Left colon (tissue), 2 donors: ENCODE measurements at places on chromosomes 13 and 19. TPM values are rescaled to one million over a fixed set of nuclear protein-coding genes. Genes with fewer than 3 reads are reported as not detected.

DNA sequence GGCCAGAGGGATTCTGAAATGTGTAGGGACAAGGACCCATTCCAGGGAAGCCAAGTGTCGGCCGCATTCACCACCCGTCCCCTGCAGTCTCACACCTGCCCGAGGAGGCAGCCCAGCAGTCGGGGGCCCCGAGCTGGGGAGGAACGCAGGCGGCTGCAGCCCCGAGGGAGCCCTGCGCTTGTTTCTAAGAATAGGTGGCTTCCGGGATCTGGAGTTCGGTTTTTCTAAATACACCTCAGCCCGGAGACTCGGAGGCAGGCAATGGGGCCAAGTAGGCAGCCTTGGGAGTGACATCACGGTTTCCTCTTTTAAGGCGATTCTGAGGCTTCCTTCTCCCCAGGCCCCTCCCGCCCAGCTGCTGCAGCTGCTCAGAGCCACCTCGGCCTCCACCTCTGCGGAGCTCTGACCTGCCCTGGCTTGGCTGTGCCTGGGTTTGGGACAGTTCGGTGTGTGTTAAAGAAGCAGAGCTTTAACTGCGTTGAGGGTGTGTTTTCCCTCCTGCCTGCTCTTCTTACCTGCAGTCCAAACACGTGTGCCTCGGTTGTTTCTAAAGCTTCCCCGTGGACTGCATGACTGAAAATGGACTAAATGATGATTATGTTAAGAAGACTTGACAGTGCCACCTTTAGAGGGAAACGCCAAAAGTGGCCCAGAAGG lies 80.5 kb downstream of the COL4A2 start:
- DNase-seq, result peak; percentile 29

GRCh38 chr19:16564842-16565241 lies 7.4 kb downstream of the SLC35E1 start:
- no peak for DNase-seq

DNA sequence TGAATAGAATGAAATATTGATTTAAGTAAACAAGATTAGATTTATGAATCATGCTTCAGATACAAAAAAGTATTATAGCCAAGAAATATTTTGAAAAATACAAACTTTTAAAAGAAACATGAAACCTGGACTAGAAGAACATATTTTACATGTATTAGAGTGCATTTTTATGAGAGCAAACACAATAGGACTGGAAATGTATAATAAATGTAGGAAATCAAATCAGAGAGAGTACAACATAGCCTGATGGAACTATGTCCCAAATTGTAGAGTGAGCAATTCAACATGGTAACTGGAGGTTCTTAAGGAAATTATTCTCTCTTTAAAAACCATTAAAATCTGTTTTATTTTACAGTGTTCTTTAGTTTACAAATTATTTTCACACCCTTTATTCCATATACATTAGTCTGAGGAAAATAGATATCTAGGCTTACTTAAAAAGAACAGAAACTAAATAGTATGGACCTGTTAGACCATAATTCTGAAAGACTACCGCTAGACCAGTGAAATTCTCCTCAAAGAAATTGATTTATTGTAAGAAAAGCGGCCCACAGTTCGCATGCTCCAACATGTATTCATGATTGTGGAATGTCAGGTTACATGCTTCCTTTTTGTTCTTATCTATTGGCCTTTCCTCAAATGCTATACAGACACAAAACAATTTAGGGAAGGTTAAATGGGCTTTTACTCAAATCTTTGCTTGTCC lies 1526.5 kb upstream of the SLC10A2 start:
- no peak for DNase-seq

DNA sequence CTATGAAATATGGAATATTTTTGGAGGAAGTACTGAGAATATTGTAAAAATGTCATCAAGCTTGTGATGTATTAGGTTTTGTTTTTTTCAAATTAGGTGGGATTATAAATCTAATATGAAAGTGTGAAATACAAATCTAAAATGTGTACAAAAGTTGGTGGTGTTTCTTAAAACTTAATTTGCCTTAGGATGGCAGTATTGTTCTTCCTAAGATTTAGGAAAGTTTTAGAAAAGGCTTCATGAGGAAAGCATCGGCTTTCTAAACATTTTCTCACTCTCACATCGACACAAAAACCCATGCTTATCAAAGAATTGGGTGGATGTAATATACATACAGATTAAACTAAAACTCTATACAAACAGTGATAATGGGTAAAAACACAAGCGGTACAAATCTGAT lies 972.0 kb upstream of the PCDH20 start:
- DNase-seq, result no peak

DNA sequence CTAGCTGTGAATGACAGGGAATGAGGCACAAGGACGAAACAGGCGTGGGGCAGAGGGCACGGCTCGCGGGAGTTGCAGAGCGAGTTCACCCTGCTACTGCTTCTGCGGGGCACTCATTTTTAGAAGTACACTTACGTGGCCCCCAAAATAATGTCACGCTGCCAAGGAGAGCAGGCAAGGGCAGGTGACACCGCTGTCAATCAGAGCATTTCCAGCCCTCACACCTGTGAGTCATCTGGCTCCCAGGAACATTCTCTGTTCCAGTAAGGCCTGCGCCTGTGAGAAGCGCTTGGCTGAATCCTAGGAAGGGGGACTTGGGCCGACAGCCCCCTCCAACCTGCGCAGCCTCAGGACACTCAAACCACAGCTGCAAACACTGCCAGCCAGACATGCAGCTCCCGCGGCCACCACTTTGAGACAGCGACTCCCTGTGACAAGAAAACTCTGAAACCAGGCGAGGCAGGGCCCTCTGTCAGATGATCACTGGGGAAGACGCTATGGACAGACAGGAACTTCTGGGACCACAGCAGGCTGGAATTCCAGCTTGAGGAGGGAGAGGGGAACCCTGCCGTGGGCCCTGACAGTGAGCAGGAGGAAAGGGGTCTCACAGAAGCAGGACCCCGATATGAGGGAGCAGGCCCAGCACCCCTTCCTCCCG lies 12.7 kb downstream of the DOT1L start:
- no peak for DNase-seq

DNA sequence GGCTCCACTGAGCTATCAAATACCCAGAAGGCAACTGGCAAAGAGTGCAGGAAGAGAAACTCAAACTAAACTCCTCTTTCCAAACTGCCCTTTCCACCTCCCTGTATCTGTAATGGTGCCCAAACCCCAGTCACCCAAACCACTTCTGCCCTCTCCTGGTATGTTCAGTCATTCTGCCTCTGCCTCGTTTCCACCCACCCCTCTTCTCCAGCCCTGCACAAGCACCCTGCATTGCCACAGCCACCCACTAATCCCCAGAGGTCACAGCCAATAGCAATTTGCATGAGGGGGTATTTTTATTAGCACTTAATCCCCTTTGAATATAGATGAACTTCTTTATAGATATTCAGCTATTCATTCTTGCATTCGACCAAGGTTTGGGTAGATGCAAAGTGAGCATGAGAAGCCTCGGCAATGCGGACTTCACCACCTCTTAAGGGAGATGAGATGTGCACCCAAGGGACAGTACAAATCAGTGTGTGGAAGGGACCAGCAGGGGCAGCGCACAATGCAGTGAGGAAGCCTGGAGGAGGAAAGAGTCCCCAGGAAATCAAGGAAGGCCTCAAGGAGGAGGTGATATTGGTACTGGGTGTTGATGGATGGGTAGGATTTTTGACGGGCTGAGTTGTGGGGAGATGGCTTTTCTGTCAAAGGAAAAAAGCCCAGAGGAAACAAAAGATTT lies 12.4 kb downstream of the TMEM272 start:
- no peak for DNase-seq

- DNase-seq, result no peak
These were observed 6.3 kb upstream of the JUNB start for GRCh38 chr19:12784871-12785430.

DNA sequence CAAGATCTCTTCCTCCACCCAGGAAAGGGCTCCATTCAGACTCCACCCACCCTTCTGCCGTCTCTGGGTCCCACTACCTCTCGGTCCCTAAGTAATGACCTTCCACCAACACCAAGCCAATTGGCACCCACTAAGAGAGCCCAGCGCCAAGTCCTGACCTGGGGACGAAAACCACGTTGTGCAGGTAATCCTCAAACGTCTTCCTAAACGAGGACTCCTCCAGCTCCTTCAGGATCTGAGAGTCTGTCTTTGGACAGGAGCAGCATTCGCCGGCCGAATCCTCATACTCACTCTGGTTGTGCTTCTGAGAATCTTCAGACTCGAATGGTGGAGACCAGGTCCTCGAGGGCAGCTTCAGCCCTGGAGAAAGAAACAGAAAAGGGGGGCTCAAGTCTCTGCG lies 83.1 kb downstream of the ZNF557 start:
- DNase-seq, result no peak

DNA sequence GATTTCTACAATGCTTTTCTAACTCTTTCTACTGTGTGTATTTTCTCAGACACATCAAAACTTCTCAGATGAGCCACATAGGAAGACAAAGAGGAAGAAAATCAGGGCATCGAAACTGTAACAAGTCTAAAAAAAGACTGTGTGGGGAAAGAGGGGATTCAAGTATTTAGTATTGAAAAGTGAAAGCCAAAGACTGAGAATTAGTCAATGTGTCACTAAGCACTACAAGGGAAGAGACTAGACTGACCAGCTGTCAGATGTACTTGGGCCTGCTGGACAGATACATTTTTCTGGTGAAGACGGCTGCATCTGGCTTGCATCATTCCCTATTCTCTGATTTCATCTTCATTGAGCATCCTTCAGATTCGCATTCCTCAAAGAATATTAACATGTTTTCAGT lies 25.4 kb downstream of the COMMD6 start:
- no peak for DNase-seq

DNA sequence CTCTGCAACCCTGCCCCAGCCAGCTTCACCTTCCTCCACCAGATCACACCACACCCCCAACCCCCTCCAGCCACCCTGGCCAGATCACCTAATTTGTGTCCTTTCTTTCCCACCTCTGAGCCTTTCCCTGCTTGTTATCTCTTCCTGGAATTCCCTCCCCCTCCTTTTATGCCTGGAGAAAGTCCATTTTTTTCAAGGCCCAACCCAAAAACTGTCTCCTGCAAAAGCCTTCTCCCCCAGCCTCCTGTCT lies 5.3 kb upstream of the TLE2 start:
- DNase-seq, result no peak

GRCh38 chr13:26698392-26699196 lies 62.0 kb downstream of the GPR12 start:
- peak; percentile 82 for DNase-seq

- DNase-seq, result peak; percentile 90
These were observed 126.8 kb upstream of the CACNA1A start for GRCh38 chr19:13633109-13633508.

- DNase-seq, result no peak
These were observed 1360.2 kb upstream of the SLC10A2 start for GRCh38 chr13:104426435-104426834.

DNA sequence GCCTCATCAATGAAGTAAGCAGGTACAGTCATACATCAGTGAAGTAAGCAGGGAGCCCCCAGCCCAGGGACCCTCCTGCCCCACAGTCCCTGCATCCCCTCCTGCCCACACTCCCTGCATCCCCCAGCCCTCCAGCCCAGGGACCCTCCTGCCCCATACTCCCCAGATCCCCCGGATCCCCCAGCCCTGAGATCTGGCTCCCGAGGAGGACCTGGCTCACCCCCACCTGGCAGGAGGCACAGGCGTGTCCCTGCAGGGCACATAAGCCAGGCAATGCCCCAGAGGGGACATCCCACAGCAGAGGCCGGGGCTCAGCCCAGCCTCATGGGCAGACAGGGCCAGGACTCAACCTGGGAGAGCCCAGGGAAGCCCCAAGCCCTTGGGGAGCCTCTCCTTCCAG lies 53.6 kb upstream of the TPM4 start:
- no peak for DNase-seq

DNA sequence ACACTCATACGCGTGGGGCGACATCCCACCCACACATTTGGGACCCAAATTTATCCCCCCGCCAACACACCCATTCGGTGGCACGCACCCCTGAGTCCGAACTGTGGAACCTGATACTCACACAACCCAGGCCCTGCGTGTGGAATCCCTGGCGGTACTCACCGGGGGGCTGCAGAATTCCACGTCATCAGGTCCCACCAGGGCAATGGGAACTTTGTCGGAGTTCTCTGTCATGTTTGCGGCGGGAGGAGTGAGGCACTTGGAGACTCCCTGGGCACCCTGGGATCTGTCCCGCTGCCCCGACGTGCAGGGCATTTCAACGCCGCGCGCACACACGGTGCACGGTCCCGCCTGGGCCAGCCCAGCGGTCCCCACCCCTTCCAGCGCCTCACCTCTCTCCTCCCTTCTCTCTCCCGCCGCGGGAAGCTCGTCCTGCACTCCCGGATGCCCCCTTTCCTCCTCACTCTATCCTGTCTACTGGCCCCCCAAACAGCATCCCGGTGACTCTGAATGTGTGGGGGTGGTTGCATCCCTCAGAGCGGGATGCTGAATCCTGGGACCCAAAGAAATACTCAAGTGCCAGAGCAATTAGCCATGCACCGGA lies at the start of gene CNMD:
Gene CNMD (minus strand): TSS at position 353 of the 604 bp plus-strand sequence. CDS start 119 bp downstream, at position 234.
- no peak for DNase-seq

- no peak for DNase-seq
These were observed 5.5 kb upstream of the TMTC4 start for GRCh38 chr13:100680131-100680530.

VSTM2B gene
- total RNA-seq, result not detected

KLK4 gene
- total RNA-seq, result 6.4 TPM

C19orf73 gene
- 1.8 TPM for total RNA-seq

KLK2 gene
- total RNA-seq, result not detected

ZNF414 gene
- 22.4 TPM for total RNA-seq
